Pancreas (tissue), 10 donors: ENCODE measurements at places on chromosomes 11 and 22. TPM values are rescaled to one million over a fixed set of nuclear protein-coding genes. Genes with fewer than 3 reads are reported as not detected.

GRCh38 chr22:30906946-30907345 is 61.6 kb downstream of the MORC2 start:
- H3K27me3 ChIP-seq = no peaks in the 10 kb centered on the region
- no peaks in the 10 kb centered on the region for H3K4me1 ChIP-seq
- DNase-seq = no peak
- no peak overlapping the region for H3K4me3 ChIP-seq

Gene FGF19
- total RNA-seq = 0.28 TPM

Gene UPK2
- not detected for total RNA-seq

Gene KCNJ4
- not detected for total RNA-seq

DNA sequence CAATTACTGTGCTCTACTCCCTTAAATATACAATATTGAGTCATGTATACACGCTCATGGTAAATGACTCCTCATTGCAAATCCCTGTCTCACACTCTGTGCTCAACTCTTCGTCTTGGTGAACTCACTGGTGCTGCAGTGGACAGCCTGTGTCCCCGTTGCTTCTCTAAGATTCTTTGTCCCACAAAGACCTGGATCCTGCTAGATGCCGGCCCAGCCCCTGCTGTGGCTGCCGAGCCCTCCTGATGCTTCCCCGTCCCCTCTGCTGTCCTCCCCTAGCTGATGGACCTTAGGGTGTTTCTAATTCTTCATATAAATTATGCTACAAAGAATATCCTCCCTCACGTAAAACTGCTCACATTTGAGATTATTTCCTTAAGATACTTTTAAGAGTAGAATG is 5.5 kb downstream of the APOL2 start:
- H3K27me3 ChIP-seq = no peaks in the 10 kb centered on the region
- no peak for DNase-seq
- H3K4me1 ChIP-seq = peaks cover 3% of the 10 kb centered on the region
- H3K4me3 ChIP-seq = no peak overlapping the region

GRCh38 chr11:102685338-102685737 is 20.2 kb downstream of the MMP27 start:
- no peaks in the 10 kb centered on the region for H3K36me3 ChIP-seq
- H3K4me1 ChIP-seq = no peaks in the 10 kb centered on the region
- H3K4me3 ChIP-seq = no peak overlapping the region
- H3K27me3 ChIP-seq = no peaks in the 10 kb centered on the region
- no peak for DNase-seq

DNA sequence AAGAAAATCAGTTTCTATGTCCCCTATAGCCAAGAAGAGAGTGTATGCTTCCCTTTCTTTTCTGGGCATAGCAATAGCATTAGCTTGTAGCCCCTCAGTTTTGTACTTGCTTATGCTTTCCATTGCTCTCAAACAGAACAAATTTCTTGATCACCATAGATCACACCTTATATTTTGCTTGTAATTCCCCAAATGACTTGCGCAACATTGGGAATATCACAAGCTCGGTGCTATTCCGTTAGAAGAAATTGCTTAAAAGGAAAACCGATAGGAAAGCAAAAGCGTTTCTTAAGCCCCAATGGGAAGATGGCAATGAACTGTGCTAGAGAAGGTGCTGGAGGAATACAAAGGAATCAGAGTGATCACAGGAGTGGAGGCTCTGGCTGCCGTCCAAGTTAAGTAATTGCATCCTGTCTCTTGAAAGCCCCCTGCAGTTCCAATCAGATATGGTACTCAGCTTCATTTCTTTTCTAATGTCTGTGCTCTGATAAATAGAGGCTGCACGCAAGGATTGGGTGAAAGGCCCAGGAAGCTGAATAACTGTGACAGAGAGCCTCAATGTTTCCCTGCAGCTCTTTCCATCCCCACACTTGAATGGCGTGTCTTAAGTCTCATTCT is 182.1 kb upstream of the KIRREL3 start:
- H3K36me3 ChIP-seq = no peaks in the 10 kb centered on the region
- H3K27ac ChIP-seq = no peak overlapping the region
- H3K4me3 ChIP-seq = no peak overlapping the region
- no peak for DNase-seq
- no peaks in the 10 kb centered on the region for H3K4me1 ChIP-seq
- H3K27me3 ChIP-seq = no peaks in the 10 kb centered on the region

- DNase-seq = no peak
- H3K27me3 ChIP-seq = no peaks in the 10 kb centered on the region
- no peak overlapping the region for H3K4me3 ChIP-seq
- no peak overlapping the region for H3K27ac ChIP-seq
- H3K36me3 ChIP-seq = no peaks in the 10 kb centered on the region
Observed at GRCh38 chr11:120660024-120660565, 148.5 kb downstream of the GRIK4 start.

DNA sequence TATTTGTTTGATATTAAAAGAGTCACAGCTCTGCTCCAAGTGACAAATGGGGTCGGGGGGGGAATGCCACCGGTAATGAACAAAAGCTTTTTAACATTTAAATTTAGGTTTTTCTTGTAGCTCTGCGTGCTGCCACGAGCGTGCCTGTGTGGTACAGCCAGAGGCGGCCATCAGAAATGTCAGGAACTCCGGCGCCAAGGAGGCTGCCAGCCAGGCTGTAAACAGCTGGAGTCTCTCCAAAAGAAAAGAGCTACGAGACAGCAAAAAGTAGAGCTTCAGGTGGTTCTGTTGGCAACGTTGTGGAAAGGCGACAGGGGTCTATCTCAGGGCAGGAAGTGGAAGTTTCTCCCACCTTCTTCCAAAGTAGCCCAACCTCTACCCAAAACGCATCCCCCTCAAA is 532.8 kb downstream of the OPCML start:
- no peaks in the 10 kb centered on the region for H3K4me1 ChIP-seq
- H3K36me3 ChIP-seq = no peaks in the 10 kb centered on the region
- H3K27me3 ChIP-seq = no peaks in the 10 kb centered on the region
- no peak overlapping the region for H3K27ac ChIP-seq
- H3K4me3 ChIP-seq = no peak overlapping the region
- DNase-seq = no peak
